Right ventricle myocardium inferior (tissue), 1 donor: ENCODE measurements at places on chromosomes 4 and X.

- DNase-seq = no peak
These were observed 99.2 kb upstream of the TENM3 start for GRCh38 chr4:182143822-182144625.

GRCh38 chr4:28296239-28296638 lies 1435.6 kb downstream of the STIM2 start:
- DNase-seq = no peak

GRCh38 chr4:109276482-109277095 lies 25.9 kb downstream of the COL25A1 start:
- no peak for DNase-seq

GRCh38 chr4:113636438-113636818 lies 125.1 kb downstream of the CAMK2D start:
- DNase-seq = no peak

DNA sequence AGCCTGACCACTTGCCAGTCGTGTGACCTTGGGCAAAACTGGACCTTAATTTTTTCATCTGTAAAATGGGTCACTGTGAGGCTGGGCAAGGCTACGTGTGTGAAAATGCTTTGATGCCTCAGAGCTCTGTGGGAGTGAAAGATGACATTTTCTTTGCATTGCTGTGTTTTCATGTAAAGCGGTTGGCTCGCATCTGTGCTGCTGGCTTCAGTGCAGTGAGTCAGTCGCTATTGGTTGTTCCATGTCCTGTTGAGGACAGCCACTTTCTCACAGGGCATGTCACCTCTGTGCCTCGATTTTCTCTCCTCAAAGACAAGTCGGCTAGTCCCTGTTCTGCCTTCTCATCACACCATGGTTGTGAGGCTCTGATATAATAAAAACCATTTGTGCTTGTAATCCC lies 4.4 kb downstream of the MTMR1 start:
- DNase-seq = no peak

GRCh38 chrX:47723689-47724088 lies 64.7 kb upstream of the UXT start:
- DNase-seq = no peak

DNA sequence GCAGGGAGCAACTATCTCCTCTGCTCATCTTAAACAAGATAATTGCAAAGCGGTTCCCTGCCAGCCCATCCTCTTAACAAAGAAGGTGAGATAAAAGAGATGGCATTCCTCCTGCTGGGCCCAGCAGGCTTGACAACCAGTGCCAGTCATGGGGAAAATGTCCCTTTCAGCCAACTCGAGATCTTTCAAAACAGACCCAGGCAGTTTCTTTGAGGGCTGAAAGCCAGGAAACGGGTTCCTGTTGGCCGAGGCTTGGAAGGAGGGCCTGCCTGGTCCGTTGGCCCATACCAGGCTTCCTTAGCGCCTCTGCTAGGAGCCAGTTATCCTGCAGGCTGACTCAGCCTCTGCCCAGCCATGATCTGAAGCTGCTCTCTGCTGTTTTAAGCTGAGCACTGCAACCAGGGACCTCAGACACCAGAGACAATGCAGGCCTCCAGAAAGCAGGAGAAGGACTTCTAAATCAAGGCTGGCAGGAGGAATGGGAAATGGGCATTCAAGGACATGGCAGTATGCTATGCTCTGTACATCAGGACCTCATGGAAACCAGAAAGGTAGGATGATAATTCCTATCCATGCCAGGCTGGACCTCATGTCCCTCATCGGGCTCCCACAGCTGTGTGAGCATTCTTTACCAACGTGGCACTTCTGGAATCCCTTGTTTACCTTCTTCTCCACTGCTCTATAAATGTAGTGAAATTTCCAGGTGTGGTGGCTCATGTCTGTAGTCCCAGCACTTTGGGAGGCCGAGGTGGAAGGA lies 42.4 kb upstream of the SLC2A9 start:
- no peak for DNase-seq

- DNase-seq = no peak
These were observed 31.1 kb downstream of the HERC6 start for GRCh38 chr4:88409789-88410188.

DNA sequence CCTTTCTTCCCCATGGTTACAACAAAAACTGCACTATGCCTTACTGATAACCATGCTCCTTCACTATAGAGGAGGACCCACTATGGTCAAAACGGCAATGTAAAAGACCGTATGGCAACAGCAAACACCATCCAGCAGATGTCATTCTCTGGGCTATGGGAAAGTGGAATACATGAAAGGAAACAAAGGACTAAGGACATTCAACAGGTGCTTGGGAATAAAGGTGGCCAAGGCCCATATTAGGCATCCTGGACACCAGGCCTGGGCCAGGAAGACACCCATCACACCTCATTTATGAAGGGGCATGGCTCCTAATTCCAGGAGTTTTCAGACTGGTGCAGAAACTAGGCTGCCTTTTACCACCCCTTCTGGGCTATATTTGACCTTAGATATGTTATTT lies 268.4 kb downstream of the PPP3CA start:
- DNase-seq = no peak

DNA sequence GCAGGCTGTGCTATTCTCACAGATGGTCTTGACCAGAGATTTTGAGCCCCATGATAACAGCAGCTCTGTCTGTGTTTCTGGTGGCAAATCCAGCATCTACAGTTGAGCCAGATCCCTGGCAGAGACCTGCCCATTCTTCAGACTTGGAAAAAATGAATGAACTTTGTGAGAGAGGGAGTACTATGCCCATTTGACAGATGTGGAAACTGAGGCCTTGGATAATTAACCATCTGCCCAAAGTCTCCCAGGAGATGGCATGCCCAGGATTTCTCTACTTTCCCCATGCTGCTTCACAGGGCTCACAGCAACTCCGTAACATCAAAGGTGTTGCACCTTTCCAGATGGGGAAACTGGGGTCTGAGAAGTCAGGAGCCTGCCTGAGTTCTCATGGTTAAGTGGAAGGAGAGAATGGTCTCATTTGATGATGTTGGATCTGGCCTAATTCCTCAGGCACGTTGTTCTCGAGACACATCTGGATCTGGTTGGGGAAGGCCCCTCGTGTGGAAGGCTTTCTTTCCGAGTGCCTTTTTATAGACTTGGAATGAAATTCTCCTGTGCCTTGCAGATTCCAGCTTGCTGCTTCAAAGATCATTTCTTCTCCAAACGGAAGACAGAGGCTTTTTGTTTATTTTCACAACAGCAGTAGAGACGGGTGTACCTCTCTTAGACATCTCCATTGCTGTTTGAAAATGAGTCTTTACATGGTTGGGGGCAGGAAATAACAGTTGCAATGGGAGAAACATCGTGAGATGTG lies 73.3 kb upstream of the STX18 start:
- no peak for DNase-seq

GRCh38 chr4:129926936-129927335 lies 831.0 kb downstream of the C4orf33 start:
- DNase-seq = no peak

GRCh38 chrX:18994713-18995112 lies 10.8 kb upstream of the PHKA2 start:
- DNase-seq = no peak

DNA sequence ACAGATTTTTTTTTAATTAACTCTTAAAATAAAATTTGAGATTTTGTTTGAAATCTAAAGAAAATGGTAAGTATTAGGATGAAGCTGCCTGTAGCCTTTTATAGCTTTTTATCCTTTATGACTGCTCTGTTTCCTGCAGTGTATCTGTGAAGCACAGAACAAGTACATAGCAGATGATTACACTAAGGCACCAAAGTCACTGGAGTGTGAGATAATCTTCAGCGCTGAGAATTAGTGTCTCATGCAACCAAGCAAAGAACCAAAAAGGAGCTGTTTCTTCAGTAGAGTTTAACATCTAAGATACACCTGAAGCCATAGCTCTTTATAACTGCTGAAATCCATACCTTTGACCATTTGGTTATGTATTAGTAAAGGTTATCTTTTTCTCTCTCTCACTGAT lies 1989.8 kb upstream of the PCDH10 start:
- no peak for DNase-seq

- DNase-seq = no peak
These were observed 26.3 kb upstream of the RASGEF1B start for GRCh38 chr4:81498046-81498445.

- DNase-seq = no peak
These were observed 79.8 kb downstream of the APBB2 start for GRCh38 chr4:41134581-41134980.

DNA sequence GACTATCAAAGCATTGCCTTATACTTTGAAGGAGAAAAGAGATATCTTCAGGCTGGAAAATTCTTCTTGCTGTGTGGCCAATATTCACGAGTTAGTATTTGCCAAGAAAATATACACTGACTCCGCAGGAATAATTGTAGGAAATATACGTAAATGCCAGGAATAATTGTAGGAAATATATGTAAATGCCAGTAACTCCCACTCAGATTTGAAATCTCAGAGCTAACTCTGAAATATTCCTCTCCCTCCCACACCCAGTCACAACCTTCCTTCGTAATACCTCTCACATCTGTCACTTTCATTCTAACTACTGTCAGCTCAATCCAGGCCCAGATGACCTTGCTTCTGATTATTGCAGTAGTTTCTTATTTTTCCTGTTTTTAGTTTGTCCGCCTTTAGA lies 73.5 kb downstream of the WDR19 start:
- no peak for DNase-seq

- DNase-seq = no peak
These were observed 230.9 kb upstream of the TEX13A start for GRCh38 chrX:105451401-105451800.

DNA sequence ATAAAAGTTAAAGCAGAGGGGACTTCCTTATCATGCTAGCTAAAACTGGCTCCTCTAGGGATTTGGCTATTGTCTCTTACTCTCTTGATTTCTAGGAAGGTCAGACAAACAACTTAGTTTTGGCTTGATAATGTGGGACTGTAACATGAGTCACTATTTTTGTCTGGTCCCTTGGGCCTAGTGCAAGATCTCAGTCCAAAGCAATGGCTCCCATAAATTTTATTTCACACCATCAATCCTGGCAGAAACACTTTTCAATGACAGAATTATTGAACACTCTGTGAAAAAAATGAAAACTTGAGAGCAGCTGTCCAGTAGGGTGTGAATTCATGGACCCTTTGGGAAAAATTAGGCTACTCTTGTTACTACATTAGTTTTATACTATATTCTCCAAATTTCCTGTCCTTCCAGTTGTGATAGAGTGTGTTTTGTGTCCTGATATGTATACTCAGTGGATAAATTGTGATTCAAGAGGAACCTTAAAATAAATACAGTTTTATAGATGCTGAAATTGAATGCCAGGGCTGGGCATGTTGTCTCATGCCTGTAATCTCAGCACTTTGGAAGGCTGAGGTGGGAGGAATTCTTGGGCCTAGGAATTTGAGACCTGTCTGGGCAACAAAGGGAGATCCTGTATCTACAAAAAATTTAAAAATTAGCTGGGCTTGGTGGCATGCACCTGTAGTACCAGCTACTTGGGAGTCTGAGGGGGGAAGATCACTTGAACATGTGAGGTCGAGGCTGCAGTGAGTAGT lies 10.8 kb upstream of the SNCA start:
- DNase-seq = no peak

GRCh38 chrX:132692526-132692925 lies 203.7 kb upstream of the MBNL3 start:
- DNase-seq = no peak

GRCh38 chr4:35286434-35286833 lies 957.9 kb downstream of the ARAP2 start:
- no peak for DNase-seq

DNA sequence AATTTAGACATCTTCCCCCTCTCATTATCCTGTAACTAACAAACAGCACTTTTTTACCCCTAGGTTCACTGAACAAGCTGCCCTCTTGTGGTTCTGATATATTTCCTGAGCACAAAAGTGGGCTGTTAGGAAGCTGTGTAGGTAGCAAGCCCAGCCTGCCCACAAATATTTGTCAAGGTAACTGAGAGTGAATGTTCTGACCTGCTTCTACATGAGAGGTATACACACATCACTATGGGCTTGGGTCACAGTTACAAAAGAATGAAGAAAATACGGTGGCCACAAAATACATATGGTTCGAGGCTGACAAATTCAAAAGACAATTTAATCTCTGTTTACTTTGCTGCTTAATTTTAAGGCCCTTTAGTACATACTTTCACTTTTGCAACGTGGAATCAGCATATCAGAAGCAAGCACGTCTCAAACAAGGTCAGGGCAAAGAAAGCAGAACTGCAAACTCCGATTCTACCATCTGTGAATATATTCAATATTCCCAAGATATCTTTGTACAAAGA lies 78.7 kb downstream of the RBM47 start:
- DNase-seq = no peak

GRCh38 chr4:3375688-3376087 lies 66.1 kb upstream of the HGFAC start:
- no peak for DNase-seq

GRCh38 chrX:30957753-30958152 lies 68.7 kb upstream of the TAB3 start:
- DNase-seq = no peak

DNA sequence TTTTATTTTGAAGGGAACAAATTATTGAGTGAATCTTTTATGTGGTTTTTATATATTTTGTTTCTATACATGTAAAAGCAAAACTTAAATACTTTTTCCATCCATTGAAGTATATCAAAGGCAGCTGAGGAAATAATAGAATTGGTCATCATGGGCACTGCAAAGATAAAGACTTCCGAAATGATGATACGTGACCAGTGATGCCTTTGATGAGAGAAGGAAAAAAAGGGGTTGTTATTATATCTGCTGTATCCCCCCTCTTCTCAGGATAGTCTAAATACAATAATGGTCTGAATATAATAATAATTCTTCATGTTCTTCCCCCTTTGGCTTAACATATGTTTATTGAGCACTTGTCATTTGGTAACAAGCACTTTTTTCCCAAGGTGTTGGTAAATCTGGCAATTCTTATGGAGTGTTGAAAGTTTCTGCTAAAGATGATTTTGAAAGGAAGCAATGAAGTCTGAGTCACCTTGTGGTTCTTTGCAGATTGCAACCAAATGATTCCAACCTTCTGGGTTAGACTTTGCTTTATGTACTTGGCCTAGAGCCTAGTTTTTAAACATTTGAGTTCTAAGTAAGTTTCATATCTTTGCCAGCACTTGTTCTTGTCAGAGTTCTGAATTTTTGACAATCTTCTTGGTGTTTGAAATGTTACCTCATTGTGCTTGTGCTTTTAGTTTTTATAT lies 60.8 kb downstream of the USP9X start:
- no peak for DNase-seq

- DNase-seq = no peak
These were observed 118.8 kb downstream of the UCHL1 start for GRCh38 chr4:41375561-41375960.

- no peak for DNase-seq
These were observed 111.8 kb upstream of the MAP3K15 start for GRCh38 chrX:19627081-19627480.

GRCh38 chrX:68498044-68498507 lies 775 bp upstream of the YIPF6 start:
- no peak for DNase-seq

DNA sequence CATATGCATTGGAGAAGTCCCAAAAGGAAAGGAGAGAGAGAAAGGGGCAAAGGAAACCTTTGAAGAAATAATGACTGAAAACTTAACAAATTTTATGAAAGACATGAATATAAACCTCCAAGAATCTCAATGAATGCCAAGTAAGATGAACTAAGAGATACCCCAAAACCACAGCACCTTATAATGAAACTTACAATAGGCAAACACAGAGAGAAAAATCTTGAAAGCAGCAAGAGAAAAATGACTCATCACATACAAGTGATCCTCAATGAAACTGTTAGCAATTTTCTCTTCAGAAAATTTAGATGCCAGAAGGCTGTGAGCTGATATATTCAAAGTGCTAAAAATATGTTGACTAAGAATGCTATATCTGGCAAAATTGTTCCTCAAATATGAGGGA lies 10.1 kb downstream of the SMIM10L2A start:
- no peak for DNase-seq
